GM12878 (cell line): ENCODE measurements at places on chromosomes 12 and 14. TPM values are rescaled to one million over a fixed set of nuclear protein-coding genes. Genes with fewer than 3 reads are reported as not detected.

GRCh38 chr14:102363182-102363943 lies 622 bp downstream of the TECPR2 start:
- DNase-seq, result no peak

NTS gene
- not detected in 2 replicates for total RNA-seq

DNA sequence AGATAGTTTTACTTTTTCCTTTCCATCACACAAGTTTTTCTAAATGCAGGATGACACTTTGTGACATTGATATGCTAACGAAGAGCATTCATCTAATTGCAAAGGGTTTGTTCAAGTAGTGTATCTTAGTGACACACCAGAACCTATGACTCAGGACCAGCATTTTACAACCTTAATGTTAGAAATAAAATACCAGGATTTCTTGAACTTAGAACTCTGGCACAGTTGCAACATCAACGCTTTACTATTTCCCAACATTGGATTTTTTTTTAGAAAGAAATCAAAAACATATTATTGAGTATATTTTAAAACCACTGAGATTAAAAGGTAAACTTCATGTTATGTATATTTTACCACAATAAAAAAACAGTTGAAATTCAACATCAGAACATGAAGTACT lies 17.9 kb upstream of the PLEKHG6 start:
- no peak for DNase-seq

PTPRQ gene
- not detected in 2 replicates for total RNA-seq

EML5 gene
- total RNA-seq, result 0.19 and 0.33 TPM in 2 replicates

NRL gene
- 2.2 and 2.5 TPM in 2 replicates for total RNA-seq

GRCh38 chr12:61687407-61687806 lies 572.8 kb upstream of the USP15 start:
- DNase-seq, result no peak

DNA sequence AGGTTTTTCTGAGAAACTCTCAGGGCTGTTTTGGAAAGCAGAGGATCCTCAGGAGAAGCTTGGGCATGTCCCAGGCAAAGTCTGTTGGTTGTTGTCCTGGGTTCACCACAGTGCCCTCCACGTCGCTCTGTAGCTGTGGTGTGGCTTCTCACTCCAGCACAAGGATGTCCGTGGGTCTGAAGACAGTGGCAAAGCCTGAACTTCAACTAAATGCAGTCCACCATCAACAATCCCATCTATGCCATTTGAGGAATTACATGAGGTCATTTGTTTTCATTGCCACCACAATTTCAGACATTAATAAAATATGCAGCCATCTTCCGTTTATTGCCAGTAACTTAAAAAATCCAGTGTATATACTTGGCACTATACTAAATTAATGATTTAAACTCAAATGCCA lies 272.1 kb downstream of the LRIG3 start:
- no peak for DNase-seq

GRCh38 chr12:132658149-132658894 lies 28.8 kb downstream of the POLE start:
- no peak for DNase-seq

KRT83 gene
- total RNA-seq, result not detected in 2 replicates
